ENCODE measurements at places on chromosomes 12 and 14. TPM values are rescaled to one million over a fixed set of nuclear protein-coding genes. Genes with fewer than 3 reads are reported as not detected.

Gene SLIRP
- 82.3 TPM for total RNA-seq

- no peak for DNase-seq
Measured at GRCh38 chr14:86321151-86321550, 791.2 kb downstream of the FLRT2 start.

Gene KRT75
- not detected for total RNA-seq

DNA sequence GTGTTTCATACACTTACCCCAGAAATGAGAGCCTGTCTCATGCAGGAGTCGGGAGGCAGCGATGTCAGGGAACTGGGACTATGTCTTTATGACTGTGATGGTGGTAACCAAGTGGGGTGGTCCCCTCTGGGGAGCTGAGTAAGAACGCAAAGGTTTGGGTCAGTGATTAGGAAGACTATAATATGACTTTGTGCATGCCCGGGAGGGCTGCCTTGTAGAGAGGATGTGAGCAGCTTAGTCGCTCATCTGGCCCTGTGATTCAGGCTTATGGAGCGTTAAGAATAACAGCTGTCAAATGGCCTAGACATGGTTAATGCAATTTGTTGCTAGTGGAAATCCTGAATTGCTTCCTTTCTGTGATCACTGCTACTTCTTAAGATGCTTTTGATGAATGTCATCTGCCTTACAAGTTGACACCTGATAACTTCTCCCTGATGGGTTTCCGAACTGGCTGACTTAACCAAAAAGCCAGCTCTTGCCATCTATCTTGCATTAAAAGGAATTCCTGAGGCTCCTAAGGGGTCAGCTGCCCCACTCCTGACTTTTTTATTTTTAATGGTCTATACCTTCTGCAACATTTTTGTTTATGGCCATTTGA, 35.4 kb upstream of the AACS start:
- DNase-seq: no peak

GRCh38 chr12:61490526-61491498, 769.4 kb upstream of the USP15 start:
- no peak for DNase-seq

DNA sequence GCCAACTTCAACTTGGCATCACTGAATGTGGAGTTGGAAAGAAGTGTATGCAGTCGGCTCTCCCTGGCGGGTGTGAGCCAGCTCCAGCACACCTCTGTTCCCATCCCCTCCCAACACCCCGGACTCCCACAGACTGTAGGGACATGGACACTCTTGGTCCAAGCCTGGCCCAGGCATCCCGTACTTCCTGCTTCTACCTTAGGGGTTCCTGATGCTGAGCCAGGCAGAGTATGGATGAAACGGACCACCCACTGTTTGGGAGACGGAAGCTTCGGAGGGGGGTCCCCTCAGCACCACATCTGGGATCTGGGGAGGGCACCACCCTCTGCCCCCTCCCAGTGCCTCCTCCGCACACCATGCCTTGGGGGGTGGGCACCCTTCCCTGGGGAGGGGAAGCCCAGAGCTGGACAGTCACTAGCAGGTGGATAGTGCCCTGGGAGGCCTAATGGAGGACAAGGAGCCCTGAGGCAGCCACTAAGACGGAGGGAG, 62.0 kb downstream of the LGMN start:
- DNase-seq: no peak

DNA sequence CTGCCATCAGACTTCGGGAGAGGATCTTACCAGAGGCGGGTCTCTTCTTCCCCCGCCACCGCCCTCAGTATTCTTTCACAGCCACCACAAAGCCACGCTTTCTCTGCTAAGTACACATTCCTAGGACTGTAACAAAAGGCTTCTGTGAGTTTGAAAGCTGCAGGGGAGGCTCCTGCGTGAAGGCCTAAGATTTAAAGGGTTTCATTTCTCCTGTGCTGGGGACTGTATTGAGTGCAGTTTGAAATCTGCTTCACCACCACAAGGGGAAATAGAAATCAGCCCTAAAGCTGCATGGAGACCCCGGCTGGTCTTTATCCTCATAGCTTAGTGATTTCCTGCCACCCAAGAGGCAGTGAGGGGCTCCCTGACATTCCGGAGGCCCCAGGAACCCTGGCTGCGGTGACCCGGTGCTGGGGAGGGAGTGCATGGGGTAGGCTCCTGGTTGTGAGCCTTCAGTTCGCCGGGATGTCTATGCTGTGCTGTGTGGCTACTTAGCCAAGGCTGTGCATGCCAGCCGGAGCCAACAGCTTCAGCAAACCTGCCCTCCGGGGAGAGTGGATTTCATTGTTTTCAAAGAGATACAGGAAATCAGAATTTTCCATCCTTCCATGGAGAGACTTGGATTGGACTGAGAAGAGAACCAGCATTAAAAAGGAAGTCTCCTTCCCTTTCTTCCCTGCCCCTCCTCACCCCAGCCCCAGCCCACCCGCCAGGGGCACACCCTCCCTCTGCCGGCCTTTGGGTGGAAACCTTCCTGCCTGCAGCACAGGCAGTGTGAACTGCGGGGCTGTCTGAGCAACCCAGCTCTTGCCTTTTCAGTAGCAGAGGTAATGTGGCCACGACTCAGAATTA, 163.3 kb downstream of the ETV6 start:
- peak; percentile 69 for DNase-seq

Gene CLEC4D
- total RNA-seq: 0.67 TPM
